Activated CD4-positive, alpha-beta memory T cell treated with anti-CD3 and anti-CD28 coated beads for 36 hours (primary cell): ENCODE measurements at places on chromosomes 6 and 20. TPM values are rescaled to one million over a fixed set of nuclear protein-coding genes. Genes with fewer than 3 reads are reported as not detected.
A peak's percentile ranks its signal among the peaks of the same experiment; 100 is the strongest.

GRCh38 chr6:92114797-92115196 lies 1304.6 kb downstream of the EPHA7 start:
- H3K4me3 ChIP-seq: no peak overlapping the region
- H3K27ac ChIP-seq: no peak overlapping the region

DNA sequence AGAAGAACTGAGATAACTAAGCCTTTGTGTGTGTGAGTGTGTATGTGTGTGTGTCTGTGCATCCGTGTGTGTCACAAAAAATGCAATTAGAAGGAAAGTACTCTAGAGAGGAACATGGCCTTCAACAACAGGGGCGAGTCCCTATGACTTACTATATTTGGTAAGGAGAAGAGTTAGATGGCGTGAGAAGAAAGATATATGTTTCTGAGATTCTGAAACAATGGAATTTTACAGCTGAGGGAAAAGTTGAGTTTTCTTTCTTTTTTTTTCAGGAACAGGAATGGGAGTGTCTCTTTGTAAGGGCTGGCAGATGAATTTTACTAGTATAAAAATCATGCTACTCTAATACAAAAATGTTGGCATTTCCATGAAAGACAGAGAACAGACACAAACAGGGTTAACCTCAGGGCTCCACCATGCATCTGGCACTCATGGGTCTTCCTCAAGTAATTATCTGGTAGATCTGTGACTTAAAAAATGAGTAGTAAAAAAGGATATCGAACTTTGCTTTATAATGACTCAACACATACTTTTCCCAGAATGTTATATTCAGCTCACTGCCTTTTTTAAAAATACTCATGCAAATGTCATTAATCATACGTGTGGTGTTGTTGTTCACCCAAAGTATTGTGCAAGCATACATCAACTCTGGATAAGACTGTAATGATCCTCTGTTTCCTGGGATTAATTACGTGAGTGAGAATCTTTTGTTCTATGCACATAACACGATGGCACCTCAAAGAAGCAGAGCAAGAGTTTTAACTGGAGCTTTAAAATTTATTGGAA lies 12.8 kb upstream of the SASH1 start:
- no peaks in the 10 kb centered on the region for H3K4me1 ChIP-seq
- no peak overlapping the region for H3K4me3 ChIP-seq
- H3K36me3 ChIP-seq: no peaks in the 10 kb centered on the region
- H3K27ac ChIP-seq: no peak overlapping the region

The BEND6 gene
- not detected for total RNA-seq

The C6orf136 gene
- total RNA-seq: 32.7 TPM

- peaks cover 22% of the 10 kb centered on the region for H3K4me1 ChIP-seq
- no peak for DNase-seq
- H3K36me3 ChIP-seq: peaks cover 9% of the 10 kb centered on the region
- H3K27ac ChIP-seq: no peak overlapping the region
These were observed 102.0 kb downstream of the MAP3K7 start for GRCh38 chr6:90484903-90485302.

DNA sequence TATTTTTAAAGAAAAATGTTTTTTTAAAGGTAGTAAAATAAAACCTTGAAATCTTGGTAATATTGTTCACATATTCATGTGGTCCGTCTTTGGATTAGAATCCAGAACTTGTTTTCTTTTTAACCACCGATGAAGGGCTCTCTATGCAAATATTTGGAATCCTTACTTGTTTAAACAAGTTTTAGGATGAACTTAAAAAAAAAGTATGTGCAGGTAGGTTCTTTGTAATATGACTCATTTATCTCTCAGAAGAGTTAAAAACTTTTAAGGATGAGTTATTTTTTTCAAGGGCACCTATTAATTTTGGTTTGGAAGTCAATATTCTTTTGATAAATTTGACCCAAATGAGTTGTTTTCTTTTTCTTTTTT lies 8.9 kb downstream of the DSP start:
- DNase-seq: no peak
- H3K27ac ChIP-seq: no peak overlapping the region
- H3K27me3 ChIP-seq: peaks cover 37% of the 10 kb centered on the region
- H3K4me3 ChIP-seq: no peak overlapping the region
- no peaks in the 10 kb centered on the region for H3K4me1 ChIP-seq
- no peaks in the 10 kb centered on the region for H3K36me3 ChIP-seq

DNA sequence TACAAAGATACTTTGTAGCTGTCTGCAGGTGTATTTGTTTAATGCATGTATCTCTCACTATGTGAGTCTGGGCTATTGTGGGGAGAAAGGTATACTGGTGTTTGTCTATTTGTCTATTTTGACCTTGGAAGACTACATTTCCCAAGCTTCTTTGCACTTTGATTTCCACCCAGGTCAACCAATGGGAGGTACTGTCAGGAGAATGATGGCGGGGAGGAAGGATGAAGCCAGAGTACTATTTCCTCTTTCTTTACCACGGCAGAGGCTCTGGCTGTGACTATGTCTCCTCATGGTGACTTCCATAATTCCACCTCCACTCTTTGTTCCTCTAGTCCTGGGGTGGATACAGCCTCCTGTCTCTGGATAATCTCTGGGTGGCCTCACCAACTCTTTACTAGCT lies 23.1 kb downstream of the LBP start:
- DNase-seq: no peak
- peaks cover 2% of the 10 kb centered on the region for H3K27me3 ChIP-seq
- H3K27ac ChIP-seq: no peak overlapping the region
- H3K36me3 ChIP-seq: no peaks in the 10 kb centered on the region
- no peaks in the 10 kb centered on the region for H3K4me1 ChIP-seq
- no peak overlapping the region for H3K4me3 ChIP-seq

DNA sequence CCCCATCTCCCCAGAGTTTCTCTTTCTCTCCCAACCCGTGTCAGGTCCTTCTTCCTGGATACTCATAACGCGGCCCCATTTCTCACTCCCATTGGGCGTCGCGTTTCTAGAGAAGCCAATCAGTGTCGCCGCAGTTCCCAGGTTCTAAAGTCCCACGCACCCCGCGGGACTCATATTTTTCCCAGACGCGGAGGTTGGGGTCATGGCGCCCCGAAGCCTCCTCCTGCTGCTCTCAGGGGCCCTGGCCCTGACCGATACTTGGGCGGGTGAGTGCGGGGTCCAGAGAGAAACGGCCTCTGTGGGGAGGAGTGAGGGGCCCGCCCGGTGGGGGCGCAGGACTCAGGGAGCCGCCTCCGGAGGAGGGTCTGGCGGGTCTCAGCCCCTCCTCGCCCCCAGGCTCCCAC lies at the start of gene HLA-F:
Gene HLA-F, plus strand, starts transcription at position 173 of the 404 bp plus-strand sequence. Its CDS starts 30 bp downstream, at position 203.
- peaks cover 44% of the 10 kb centered on the region for H3K36me3 ChIP-seq
- peak within 1 kb of the TSS; percentile 92 for H3K27ac ChIP-seq
- DNase-seq: peak; percentile 90
- no peaks in the 10 kb centered on the region for H3K27me3 ChIP-seq

The TAGAP gene
- 40.1 TPM for total RNA-seq

The FAM209B gene
- total RNA-seq: 0.93 TPM

DNA sequence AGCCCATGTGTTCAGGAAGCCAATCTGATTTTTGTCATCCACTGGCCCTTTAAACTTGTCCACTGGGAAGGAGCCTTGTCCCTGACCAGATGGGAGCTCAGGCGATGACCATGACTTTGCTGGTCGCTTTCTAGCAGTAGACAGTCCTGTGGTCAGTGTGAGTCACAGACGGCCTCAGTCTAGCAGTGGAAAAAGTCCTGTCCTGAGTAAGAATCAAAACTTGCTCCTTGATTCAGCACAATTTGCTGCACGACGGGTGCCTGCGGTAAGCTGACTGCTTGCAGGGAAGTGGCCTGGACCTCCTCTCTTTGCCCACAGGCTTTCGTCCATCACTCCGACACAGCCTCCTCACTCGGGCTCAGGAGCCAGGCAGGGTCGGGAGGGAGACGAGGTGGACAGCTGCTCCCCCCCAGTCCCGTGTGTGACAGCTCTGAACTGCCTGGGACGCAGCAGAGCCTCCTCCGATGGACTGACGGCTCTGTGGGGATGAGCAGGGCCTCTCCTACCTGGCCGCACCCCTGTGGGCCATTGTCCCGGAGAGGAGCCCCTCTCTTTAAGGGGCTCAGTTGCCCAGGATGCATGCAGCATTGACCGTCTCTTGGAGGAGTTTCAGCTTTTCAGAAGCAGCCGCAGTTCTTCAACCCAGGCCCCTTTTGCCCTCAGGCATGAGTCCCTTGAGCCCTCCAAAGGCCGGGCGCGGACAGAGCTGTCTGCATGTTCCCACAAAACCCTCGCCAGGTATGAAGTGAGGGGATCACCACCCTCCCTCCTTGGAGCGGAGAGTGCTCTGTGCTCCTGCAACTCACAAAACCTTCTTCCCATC lies 209.2 kb downstream of the ANKRD60 start:
- peaks cover 9% of the 10 kb centered on the region for H3K4me1 ChIP-seq
- peaks cover 9% of the 10 kb centered on the region for H3K27me3 ChIP-seq
- no peak overlapping the region for H3K27ac ChIP-seq
- no peak for DNase-seq
- H3K4me3 ChIP-seq: no peak overlapping the region
- H3K36me3 ChIP-seq: no peaks in the 10 kb centered on the region

The TGM2 gene
- total RNA-seq: not detected

DNA sequence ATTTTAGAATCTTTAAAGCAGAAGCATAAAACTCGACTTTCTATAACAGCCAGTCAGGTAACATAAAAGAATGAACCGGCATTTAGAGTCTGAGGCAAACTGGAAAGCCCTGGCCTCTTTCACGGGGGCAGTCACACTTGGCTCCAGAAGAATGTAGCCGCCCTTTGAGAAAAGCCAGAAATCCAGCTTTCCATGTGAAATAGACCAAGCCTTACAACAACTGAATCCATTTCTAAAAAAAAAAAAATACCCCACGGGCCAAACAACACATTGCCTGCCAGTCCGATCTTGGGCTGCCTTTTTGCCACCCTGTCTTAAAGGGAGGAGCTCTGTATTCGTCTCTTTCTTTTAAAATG lies 252.9 kb upstream of the TAB2 start:
- no peak for DNase-seq
- H3K4me1 ChIP-seq: peaks cover 63% of the 10 kb centered on the region
- H3K27ac ChIP-seq: no peak overlapping the region
- H3K36me3 ChIP-seq: no peaks in the 10 kb centered on the region

DNA sequence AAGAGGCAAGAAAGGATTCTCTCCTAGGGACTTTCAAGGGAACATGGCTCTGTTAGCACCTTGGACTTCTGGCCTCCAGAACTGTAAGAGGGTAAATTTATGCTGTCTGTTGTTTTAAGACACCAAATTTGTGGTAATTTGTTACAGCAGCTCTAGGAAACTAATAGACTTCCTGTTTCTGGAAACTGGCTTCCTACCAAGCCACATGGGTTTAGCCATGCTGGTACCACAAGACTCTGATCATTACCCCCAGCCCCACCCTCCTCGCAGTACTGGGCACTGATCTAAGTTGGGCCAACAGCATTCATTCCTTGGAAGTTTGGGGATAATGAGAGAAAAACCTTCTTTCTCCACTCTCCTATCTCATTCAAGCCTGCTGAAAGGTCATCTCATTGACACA lies 109.5 kb upstream of the SMLR1 start:
- H3K4me1 ChIP-seq: peaks cover 14% of the 10 kb centered on the region
- no peak overlapping the region for H3K27ac ChIP-seq
- H3K4me3 ChIP-seq: no peak overlapping the region
- H3K36me3 ChIP-seq: no peaks in the 10 kb centered on the region

DNA sequence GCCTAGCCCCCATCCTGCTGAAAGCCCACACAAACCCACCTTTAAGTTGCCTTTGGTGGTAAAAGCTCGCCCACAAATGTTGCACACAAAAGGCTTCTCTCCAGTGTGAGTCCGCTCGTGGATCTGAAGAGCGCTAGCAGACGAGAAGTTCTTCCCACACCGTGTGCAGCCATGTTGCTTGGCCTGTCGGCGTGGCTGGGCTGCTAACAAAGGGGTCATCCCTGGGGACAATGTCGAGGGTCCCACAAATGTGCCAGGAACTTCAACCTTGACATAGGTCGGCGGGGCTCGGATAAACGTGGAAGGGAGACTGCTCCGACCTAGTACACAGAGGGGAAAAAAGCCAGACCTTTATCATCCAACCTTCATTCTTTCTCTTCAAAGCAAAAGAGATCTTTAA lies 13.5 kb downstream of the SALL4 start:
- no peaks in the 10 kb centered on the region for H3K36me3 ChIP-seq
- peaks cover 4% of the 10 kb centered on the region for H3K27me3 ChIP-seq
- no peak for DNase-seq
- H3K27ac ChIP-seq: no peak overlapping the region
- no peaks in the 10 kb centered on the region for H3K4me1 ChIP-seq

- H3K27me3 ChIP-seq: peaks cover 23% of the 10 kb centered on the region
- no peak overlapping the region for H3K27ac ChIP-seq
- no peaks in the 10 kb centered on the region for H3K4me1 ChIP-seq
- no peak for DNase-seq
- no peak overlapping the region for H3K4me3 ChIP-seq
These were observed 28.7 kb upstream of the PMEPA1 start for GRCh38 chr20:57738484-57738883.

GRCh38 chr6:133894795-133895358 lies 6.0 kb downstream of the TCF21 start:
- peaks cover 71% of the 10 kb centered on the region for H3K27me3 ChIP-seq
- no peak for DNase-seq
- no peaks in the 10 kb centered on the region for H3K36me3 ChIP-seq
- no peak overlapping the region for H3K27ac ChIP-seq
- no peak overlapping the region for H3K4me3 ChIP-seq

The MYLK2 gene
- total RNA-seq: 0.43 TPM

The SUPT3H gene
- total RNA-seq: 17.4 TPM

DNA sequence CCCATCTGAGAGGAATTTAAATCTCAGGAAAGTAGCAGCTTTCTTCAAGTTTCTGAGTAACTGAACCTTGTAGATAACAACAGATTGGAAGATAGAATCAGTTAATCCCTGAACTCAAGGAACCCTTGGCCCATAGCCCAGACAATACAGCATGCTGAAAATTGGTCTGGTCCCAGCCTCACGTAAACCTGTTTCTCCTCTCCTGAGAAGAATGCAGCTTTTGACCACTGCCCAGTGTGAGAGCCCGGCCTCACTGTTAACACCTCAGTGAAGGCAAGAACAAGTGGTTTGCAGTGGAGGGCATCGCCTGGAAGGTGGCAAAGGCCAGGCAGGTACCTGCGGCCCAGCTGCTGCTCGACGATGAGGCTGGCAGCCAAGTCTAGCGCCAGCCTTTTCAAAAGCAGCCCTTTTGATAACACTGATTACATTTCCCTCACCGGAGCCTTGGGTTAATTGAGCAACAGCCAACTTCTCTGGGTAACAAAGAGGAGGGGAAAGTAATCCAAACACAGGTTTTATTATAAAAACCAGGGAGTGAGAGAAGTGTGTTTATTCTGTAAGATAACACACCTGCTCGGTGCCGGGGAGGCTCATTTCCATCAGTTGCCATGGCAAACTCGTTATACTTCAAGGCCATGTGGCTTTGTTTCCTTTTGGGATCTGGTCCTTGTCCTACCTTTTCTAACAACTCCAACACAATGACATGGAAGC lies 54.0 kb downstream of the TRAF3IP2 start:
- no peak overlapping the region for H3K4me3 ChIP-seq
- no peaks in the 10 kb centered on the region for H3K27me3 ChIP-seq
- peaks cover 6% of the 10 kb centered on the region for H3K36me3 ChIP-seq
- H3K27ac ChIP-seq: no peak overlapping the region
- DNase-seq: no peak

GRCh38 chr6:5314191-5314865 lies 53.0 kb downstream of the FARS2 start:
- DNase-seq: peak; percentile 13
- no peak overlapping the region for H3K4me3 ChIP-seq
- H3K36me3 ChIP-seq: no peaks in the 10 kb centered on the region
- peaks cover 17% of the 10 kb centered on the region for H3K4me1 ChIP-seq
- no peaks in the 10 kb centered on the region for H3K27me3 ChIP-seq

- peaks cover 3% of the 10 kb centered on the region for H3K27me3 ChIP-seq
- H3K4me3 ChIP-seq: no peak overlapping the region
These were observed 93.5 kb downstream of the CEBPB start for GRCh38 chr20:50283922-50284810.

The KAT14 gene
- total RNA-seq: 14.2 TPM

The SLC4A11 gene
- total RNA-seq: 0.87 TPM

The PTK7 gene
- 1.5 TPM for total RNA-seq
